Stimulated activated naive B cell treated with anti-CD40 and anti-IgM and Interleukin-4, amounts not matched to agents 10 μg/mL and 1 μg/mL and 100 μg/mL, for 72 hours (primary cell): ENCODE measurements at places on chromosomes 12 and 14.

- no peak for DNase-seq
These were observed 85.1 kb upstream of the DAAM1 start for GRCh38 chr14:59103396-59103795.

GRCh38 chr14:32367516-32367915 is 38.4 kb downstream of the AKAP6 start:
- DNase-seq = no peak

DNA sequence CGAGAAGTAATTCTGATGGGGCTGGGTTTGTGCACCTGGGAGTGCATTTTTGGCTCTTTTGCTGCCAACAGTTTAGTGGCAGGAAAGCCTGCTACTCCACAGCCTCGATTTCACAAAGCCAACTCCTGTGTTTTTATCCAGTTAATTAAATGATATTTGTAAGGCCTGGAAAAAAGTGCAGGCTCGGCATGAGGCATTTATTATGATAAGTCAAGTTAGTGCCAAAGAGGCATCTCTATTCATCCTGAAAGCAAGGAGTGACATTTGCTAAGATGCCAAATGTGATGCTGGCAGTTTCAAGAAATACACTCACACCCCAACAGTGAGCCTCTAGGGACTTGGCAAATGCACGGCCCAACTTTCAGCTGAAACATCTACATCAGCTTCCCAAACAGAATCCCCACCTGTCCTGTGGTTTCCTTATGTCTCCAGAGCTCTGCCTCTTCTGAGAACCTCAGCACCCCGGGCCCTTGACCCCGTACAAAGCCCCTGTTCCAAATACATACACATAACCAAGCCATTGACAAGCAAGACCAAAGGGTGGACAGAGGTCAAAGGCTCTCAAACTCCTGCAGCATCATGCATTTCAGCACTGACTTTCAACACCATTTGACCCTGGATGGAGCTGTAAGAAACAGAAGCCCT is 955.1 kb upstream of the TMEM132C start:
- DNase-seq = no peak

- no peak for DNase-seq
These were observed 13.5 kb upstream of the TNFAIP2 start for GRCh38 chr14:103109535-103110441.

GRCh38 chr14:92223025-92223424 is 99.9 kb upstream of the SLC24A4 start:
- no peak for DNase-seq

DNA sequence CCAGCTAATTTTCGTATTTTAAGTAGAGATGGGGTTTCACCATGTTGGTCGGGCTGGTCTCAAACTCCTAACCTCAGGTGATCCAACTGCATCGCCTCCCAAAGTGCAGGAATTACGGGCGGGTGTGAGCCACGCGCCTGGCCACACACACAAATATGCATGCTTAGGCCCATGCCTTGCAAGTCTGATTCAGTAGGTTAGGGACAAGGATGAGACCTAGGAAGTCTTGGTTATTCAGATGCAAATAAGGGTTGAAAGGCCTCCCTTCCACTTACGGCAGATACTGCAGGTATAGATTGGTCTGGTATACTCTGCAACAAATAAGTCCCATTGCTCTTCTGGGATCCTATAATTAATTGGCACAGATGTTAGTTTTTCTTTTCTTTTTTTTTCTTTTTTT is 32.9 kb downstream of the TXNRD1 start:
- no peak for DNase-seq

GRCh38 chr12:125573271-125573670 is 508.0 kb downstream of the AACS start:
- no peak for DNase-seq
